ENCODE measurements at places on chromosomes 7 and 10.

- no peak for DNase-seq
These were observed 57.2 kb upstream of the LYZL2 start for GRCh38 chr10:30686708-30687107.

DNA sequence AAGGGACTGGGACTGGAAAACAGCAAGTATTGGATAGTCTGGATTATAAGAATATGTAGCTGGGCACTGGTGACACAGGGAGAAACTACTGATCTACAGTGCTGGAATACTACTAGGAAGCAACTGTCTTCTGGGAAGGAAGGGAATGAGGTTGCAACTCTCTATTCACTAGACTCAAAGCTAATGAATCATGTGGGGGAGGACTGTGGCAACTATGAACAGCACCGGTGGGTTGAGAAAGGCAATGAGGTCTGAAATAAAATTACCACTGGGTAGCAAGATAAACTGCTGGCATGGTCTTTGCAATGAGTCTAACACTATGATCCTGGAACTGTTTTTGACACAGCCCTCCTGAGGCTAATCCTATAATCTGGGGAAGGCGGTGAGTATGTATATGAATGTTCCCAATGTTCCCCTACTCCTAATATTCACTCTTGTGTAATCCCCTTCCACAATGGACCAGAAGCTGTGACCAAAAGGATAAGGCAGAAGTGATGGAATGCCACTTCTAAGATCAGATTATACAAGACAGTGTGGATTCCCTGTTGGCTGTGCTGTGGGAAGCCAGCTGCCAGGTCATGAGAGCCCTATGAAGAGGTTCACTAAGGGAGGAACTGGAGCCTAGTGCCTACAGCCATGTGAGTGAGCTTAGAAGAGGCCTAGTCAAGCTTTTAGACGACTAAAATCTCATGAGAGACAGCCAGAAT lies 101.3 kb upstream of the DNAJB12 start:
- DNase-seq = no peak

DNA sequence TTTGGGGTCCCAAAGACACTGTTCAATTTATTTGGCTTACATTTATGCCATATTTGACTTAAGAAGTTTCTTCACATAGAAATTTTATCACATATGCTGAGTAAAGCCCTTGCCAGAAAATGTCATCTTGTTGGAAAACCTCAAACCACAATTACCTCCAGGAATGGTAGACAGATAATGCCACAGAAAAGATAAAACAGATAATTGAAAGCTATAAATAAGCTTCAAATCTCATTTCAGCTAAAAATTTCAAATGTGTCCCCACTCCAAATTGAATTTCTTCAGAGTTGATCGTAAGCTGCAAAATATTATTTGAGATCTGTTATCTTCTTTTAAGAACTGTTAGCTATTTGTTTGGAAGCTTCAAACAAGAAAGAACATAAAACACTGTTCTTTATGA lies 176.4 kb upstream of the PTN start:
- no peak for DNase-seq

DNA sequence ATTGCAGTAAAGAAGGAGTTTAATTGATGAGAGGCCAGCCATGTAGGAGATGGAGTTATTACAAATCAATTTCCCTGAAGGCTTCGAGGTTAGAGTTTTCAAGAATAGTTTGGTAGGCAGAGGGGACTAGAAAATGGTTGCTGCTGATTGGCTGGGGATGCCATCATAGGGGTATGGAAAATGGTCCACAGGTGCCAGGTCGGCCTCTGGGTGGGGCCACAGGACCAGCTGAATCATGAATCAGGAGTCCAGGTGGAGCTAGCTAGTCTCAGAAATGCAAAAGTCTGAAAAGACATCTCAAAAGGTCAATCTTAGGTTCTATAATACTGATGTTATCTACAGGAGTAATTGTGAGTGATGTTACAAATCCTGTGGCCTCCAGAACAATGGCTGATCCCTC lies 714.0 kb upstream of the GHITM start:
- DNase-seq = no peak

DNA sequence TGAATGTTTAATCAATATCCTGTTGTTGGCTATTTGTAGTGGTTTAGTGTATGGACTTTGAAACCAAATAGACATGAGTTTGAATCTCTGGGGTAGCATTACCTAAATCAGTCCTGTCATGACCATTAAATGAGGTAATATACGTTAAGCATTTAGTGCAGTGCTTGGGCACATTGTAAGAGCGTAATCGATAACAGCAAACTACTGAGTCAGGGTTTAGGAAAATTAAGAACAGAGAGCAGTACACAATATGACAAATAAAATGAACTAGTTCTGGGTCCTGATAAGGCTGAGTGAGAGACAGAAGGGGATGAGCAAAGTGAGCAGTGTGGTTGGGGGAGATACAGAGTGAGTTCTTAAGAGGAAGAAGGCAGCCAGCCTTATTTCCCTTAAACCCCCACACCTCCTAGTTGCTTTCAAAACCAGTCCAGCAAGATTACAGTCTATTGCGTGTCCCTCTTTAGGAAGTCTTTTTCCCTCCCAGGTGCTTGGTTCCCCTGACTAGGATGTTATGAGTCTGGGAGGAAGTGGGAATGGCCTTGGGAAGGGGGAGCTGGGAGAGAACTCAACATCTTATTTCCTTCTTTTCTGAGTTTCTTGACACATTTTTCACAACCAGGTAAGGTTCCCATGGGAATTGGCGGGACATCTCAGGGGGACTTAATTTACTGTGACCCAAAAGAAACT lies 171.0 kb downstream of the SND1 start:
- DNase-seq = no peak

- no peak for DNase-seq
These were observed 47.8 kb upstream of the CDK6 start for GRCh38 chr7:92884218-92884617.

- no peak for DNase-seq
These were observed 97.8 kb downstream of the OAT start for GRCh38 chr10:124320778-124321432.

DNA sequence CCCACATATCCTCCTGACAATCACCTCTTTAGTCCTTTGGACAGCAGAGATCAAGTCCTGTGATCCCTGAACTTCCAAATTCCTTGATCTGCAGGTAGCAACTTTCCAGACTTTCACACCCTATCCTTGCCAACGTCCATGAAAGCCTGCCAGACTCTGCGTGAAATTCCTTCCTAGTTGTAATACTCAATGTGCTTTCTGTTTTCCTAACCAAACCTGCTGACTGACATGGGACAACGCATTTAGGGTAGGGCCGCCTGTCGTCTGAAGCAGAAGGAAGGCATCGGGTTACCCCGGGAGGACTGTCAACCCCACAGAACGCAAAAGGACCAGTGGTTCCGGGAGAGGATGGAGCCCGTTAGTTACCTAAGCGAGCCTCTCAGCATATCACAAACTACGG lies 23.9 kb downstream of the ITGA8 start:
- DNase-seq = no peak

- no peak for DNase-seq
These were observed 23.2 kb downstream of the CFAP58 start for GRCh38 chr10:104376784-104377300.

- DNase-seq = no peak
These were observed 83.6 kb downstream of the KCNMA1 start for GRCh38 chr10:77553966-77554365.

Measured in hematopoietic multipotent progenitor cell treated with erythropoietin and hydrocortisone succinate and interleukin-3 and kit ligand, for 17 days (in vitro differentiated cells).